ENCODE measurements at places on chromosomes 7 and 10.
A peak's percentile ranks its signal among the peaks of the same experiment; 100 is the strongest.

GRCh38 chr10:96188916-96189315, 58.8 kb downstream of the ZNF518A start:
- DNase-seq: no peak

GRCh38 chr7:139876622-139877283, 47.7 kb downstream of the TBXAS1 start:
- no peak for DNase-seq

DNA sequence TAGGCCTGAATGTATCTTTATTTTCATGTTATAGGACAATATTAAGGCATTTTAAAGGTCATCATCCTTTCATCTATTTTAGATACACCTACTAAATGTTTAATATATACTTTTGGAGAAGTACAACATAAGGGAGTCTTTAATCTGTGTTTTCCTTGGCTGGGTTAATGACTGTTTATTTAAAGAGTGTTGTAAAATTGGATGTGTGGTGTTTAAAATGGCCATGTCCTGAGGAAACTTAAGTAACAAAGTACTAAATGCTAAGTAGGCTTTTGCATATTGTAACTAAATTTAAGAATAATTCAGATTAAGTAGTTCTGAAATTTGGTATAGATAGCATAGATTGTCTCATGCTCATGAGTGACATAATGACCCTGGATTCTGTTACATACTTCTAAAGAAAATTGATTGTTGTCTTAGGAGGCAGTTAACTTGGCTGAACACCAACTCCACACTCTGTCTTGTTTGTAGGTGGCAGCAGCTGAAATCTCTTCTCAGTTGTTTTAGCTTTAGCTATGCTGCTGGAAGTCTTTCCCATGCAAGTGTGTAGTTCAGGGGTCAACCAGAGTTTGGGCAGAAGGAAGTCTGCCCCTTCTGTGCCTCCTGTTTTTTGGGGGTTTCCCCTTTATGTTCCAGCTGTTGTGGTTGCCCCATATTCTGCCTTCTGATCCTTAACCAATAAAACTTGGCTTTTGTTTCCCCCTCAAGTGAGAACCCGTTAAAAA, 29.2 kb downstream of the DLD start:
- DNase-seq: no peak

GRCh38 chr10:100890673-100891317, 22.0 kb upstream of the SLF2 start:
- no peak for DNase-seq

- DNase-seq: no peak
These were observed 13.9 kb upstream of the OPTN start for GRCh38 chr10:13086056-13086455.

DNA sequence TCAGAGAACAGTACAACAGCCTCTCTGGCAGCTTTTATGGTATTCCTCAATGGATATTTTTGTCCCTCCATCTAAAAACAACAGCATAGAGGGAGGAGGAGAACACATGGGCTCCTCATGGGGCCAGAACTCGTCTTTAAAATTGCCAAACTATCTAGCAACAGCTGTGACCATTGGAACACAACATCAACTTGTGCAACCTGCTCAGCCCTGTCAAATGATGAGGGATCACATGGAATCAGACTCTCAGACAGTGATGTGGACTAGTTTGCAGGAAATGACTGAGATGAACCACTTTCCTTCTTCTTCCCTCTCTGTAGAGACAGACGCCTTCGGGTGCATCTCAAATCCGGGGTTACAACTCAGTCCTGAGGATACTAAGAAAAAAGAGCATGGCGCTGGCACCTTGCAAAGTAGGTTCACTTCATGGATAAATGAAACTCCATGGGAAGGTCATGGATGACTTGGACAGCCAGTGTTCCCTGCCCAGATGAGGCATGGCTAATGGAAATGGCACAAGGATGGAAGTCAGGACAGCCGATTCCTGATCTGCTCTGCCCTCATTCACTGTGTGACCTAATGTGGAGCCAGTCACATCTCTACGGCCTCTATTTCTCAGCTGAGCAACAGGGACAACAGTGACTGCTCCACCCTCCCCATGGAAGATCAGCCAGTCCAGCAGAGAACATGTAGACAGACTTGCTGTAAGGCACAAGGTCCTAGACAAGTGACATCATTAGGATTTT, 24.6 kb upstream of the DGKI start:
- DNase-seq: no peak

DNA sequence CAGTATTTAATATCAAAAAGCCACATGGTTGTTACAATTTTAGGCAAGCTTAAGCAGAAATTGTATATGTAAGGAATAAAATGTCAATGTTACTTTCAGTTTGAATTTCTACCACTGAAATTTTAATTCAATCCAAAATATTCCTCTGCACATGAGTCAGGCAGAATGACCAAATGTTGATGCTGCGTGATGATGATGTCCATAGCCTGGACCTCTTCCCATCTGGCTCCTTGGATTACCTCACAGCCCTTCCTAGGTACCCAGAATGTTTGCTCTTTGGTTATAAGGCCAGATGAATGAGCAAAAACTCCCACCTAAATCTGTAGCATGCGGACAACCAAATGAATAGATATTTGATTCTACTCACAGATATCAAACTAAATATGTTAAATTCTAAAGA, 258.3 kb upstream of the IMMP2L start:
- DNase-seq: no peak

GRCh38 chr10:77939561-77940001, 13.0 kb upstream of the DLG5 start:
- DNase-seq: no peak

DNA sequence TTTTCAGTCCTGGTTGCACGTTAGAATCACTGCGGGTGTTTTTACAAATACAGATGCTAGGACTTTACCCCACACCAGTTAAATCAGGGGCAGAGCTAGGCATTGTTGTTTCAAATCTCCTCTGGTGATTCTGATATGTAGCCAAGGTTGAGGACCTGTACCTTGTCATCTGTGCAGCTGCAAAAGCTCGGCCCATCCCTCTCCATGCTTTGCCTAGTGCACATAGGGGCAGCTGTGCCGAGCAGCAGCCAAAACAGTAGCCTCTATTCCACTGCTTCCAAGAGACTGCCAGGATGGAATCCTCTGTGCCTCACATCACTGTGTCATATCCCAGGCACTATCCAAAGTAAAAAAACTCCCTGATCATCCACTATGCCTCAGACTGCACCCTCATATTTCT, 181.3 kb downstream of the CDK14 start:
- DNase-seq: no peak

- no peak for DNase-seq
These were observed at the start of gene FLNC for GRCh38 chr7:128830231-128831177. TSS of gene FLNC (plus strand) at chr7:128830406. CDS start at chr7:128830638, 232 bp downstream.

- no peak for DNase-seq
These were observed 1.1 kb upstream of the TARP start for GRCh38 chr7:38274486-38274885.

DNA sequence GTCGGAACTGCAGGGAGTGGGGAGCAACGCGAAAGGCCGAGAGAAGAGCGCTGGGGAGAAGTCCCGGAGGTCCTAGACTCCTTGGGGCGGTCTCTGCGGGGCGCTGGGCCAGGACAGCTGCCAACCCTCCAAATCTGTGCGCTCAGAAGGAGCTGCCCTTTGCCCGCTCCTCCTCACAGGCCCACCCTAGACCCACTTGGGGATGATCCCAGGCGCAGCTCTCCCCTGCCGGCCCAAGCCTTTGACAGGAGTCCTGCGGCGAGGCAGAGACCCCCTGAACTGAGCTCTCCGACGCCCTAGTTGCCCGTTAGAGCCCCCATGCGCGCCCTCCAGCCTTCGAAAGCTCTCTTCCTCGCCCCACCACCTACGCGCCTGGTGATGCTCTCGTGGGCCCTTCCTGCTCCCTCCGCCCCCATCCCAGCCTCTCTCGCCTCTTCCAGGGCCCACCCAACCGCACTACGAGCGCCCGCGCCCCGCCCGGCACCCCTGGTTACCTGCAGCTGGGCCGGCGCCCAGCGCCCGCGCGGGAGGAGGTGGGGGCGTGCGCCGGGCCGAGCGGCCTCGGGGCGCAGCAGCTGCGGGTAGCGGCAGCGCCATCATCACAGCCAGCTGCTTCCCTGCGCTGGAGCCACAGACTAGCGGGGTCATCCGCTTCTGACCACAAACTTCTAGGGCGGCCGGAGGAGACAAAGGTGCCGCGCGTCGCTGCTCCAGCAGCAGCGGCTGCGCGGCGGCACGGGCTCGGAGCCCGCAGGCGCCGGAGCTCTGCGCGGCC, 353.4 kb downstream of the DNAJB6 start:
- no peak for DNase-seq

DNA sequence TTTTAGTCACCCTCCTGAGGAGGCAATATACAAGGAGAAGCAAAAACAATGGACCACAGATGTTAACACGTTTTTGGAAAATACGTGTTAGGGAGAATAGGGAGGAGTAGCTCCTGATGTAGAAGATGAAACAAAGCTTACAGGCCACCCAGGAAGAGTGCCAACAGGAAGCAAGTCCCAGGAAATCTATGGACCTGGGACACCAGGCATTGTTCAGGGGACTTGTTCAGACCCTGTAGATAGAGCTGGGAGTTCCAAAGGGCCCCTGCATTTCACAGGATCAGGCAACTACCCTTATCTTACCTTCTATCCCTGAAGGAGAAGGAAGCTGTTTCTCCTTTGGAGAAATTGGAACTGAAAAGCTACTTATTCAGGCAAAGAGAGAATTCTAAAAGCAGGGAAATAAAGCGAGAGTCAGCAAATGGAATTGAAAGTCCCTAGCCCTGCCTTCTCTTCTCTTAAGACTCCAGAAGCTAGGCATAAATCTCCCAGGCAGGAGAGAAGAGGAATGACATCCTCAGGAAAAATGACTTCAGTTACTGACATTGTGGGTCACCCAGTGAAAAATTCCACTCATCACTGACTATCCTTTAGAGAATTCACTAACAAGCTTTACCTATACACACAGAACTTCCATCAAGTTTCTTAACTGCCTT, 77.7 kb upstream of the FAM3C start:
- no peak for DNase-seq

GRCh38 chr7:92880212-92881090, 44.1 kb upstream of the CDK6 start:
- DNase-seq: peak; percentile 17

GRCh38 chr7:91517201-91517785, 253.1 kb downstream of the FZD1 start:
- no peak for DNase-seq

DNA sequence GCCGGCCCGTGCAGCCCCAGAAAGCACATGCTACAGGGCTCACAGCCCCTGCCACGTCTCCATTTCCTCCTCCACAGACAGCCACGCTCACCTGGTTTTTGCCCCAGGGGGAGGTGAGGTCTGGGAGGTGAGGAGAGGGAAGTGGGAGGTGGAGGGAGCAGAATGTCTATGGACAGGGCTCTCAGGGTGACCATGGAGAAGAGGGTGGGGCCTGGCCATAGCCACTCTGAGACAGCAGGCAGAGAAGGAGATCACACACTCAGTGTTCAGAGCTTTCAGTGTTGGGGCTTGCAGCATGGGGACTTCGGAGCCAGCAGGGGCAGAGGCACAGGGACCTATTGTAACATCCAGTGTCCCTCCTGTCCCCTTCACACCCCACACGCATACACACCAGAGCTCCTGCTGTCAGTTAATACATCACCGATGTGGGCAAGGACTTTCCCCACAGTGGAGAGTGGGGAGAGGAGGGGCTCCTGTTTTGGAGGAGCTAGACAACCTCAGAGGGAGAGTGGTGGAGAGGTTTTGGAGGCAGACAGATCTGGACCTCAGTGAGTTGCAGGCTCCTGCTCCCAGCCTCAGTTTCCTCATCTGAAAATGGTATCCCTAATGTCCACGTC, 14.4 kb downstream of the WDFY4 start:
- no peak for DNase-seq

DNA sequence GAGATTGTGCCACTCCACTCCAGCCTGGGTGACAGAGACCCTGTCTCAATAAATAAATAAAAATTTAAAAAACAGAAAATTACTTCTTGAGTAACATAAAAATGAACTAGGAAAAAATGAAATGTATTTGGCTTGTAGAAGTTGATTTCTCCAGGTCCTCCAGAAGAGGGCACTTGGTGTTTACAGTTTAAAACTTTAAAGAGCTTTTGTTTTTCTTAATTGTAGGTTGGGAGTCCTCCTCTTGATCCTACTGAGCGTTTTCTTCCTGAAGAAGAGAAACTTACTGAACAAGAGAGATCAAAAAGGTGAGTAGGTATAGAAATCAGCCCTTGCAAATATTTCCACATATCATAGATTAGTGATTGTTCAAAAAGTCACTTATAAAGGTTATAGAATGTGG, 16.2 kb downstream of the KIFBP start:
- DNase-seq: no peak

DNA sequence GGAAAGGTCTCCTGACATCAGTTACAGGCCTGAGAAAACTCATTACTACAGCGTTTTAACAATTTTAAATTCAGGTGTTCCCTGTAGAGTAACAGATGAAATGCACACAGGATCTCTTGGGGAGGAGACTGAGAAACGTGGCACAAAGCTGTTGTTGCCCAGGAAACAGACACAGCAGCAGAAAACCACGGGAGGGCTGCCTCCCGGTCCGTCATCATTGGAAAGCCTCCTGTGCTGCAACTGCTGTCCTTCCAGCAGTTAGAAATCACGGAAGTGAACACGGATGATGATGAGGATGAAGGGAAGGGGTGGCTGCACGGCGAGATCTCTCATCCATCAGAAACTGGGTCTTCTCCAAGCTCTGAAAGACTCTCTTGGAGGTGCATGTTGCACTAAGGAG, 94.6 kb upstream of the RNF32 start:
- no peak for DNase-seq

- peak; percentile 32 for DNase-seq
These were observed 16.6 kb downstream of the TAS2R40 start for GRCh38 chr7:143238289-143238980.

- DNase-seq: peak; percentile 81
These were observed 105.8 kb downstream of the THSD7A start for GRCh38 chr7:11726001-11726793.

- no peak for DNase-seq
These were observed 20.3 kb upstream of the LANCL2 start for GRCh38 chr7:55344840-55345239.

DNA sequence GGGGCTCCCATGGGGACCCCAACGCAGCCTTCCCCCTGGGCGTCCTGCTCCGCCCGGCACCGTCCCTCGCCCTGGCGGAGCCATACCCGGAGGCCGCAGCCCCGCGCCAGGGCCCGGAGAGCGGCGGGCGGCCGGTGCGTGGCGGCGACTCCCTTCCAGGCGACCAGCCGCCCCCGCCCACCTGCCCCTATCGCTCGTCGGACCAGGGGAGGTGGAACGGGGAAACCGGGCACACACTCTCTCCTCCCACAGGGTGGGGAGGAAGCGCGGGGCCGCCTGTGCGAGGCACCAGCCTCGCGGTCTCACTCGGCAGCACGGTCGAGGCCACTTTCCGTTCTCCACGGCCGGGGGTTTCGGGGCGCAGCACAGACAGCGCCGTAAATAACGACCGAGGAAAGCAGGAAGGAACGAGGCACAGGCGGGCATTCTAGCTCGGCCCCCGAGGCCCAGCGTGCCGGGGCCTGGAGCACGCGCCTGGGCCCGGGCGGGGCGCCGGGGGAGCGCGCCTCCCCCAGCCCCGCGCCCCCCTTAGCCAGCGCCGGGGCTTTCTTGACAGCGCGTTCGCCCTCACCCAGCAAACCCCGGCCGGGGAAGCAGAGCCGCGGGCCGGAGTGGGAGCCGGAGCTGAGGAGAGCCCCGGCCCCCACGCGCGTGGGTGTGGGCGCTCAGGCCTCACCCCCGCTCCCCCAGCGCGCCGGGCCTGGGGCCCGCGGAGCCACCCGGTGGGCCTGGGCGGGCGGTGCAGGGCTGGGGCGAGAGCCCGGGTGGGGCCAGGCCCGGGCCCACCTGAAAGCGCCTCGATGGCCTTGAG, 936 bp downstream of the IGF2BP3 start:
- no peak for DNase-seq
